ENCODE measurements at places on chromosomes 3 and 15.

DNA sequence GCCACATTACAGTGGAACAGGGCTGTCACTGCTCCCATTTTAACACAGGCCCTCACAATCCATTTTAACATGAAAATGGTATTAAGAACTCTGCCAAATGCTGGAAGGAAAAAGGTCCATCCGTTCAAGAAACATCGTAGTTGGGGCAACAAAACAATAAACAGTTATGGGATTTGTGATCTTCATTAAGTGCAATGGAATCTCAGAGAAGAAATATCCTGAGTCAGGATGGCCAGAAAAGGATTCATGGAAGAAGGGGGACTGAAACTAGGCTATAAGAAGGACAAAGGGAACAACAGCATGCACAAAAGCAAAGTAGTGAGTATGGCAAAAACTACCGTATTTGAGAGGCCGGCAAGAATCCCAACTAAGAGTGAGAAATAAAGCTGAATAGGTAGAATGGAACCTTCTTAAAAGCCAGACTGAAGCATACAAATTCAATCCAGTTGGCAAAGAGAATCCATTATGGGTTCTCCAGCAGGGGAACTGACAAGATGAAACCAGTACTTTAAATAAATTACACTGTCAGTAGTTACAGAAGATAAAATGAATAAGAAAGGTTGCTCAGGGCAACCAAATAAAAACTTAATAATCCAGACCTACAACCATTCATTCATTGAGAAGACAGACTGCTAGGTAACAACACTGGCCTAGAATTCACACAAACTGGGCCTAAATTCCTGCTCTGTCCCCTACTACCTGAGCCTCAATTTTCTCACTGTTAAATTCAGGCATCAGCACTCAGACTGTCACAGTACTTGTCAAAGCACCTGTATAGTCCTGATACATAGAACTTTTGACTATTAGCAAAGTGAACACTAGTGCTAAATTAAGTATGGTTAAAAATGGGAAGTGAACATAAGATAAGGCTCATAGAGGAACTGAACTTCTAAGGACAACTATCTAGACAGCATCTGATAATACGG is 6.3 kb downstream of the TBL1XR1 start:
- DNase-seq = no peak

GRCh38 chr3:48847053-48847503 is 596 bp downstream of the PRKAR2A start:
- DNase-seq = peak; percentile 50

GRCh38 chr3:46386205-46386604 is 15.5 kb downstream of the CCR5 start:
- no peak for DNase-seq

DNA sequence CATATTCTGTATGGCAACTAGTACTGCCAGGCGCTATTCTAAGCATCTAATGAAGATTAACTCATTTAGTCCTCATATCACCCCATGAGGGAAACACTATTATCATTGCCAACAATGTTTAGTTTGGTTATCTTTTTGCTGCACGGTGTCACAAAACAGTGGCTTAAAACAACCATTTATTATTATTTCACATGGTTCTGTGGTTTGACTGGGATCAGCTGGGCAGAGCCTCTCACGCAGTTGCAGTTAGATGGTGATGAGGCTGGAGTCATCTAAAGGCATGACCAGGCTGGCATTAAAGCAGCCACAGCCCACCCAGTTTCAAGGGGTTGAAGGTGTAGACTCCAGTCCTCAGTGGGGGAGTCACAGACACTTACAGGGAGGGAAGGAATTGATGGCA is 32.8 kb upstream of the RASA2 start:
- DNase-seq = no peak

- no peak for DNase-seq
These were observed 145.3 kb upstream of the LPP start for GRCh38 chr3:188008582-188009213.

GRCh38 chr3:123688241-123688747 is 103.4 kb upstream of the HACD2 start:
- no peak for DNase-seq
